ENCODE measurements at places on chromosomes 6 and 20. TPM values are rescaled to one million over a fixed set of nuclear protein-coding genes. Genes with fewer than 3 reads are reported as not detected.

Gene FAM135A
- 32.7 TPM for total RNA-seq

Gene HCK
- 12.4 TPM for total RNA-seq

Gene MTCH1
- 195 TPM for total RNA-seq

Gene ASIP
- total RNA-seq: 3.5 TPM

Gene SLC35F1
- 68.7 TPM for total RNA-seq

Gene GLP1R
- total RNA-seq: 0.61 TPM

Gene OOEP
- 0.11 TPM for total RNA-seq

Gene PCIF1
- total RNA-seq: 15.9 TPM

Gene MUC21
- not detected for total RNA-seq

Gene MLIP
- total RNA-seq: 12.5 TPM

Gene PTCHD4
- total RNA-seq: 4.2 TPM

Gene IRAK1BP1
- 16.8 TPM for total RNA-seq

Gene TCF21
- total RNA-seq: 5.3 TPM

Gene FLRT3
- total RNA-seq: 62.7 TPM

Gene PI3
- not detected for total RNA-seq

Gene SMOC2
- total RNA-seq: 96.0 TPM

Gene MRPL14
- total RNA-seq: 32.1 TPM

Gene GPLD1
- total RNA-seq: 13.1 TPM

Gene COL21A1
- 33.4 TPM for total RNA-seq

Gene GHRH
- not detected for total RNA-seq

Gene PTGIS
- total RNA-seq: 18.4 TPM
